Breast epithelium (tissue), 4 donors: ENCODE measurements at places on chromosomes 2 and 18. TPM values are rescaled to one million over a fixed set of nuclear protein-coding genes. Genes with fewer than 3 reads are reported as not detected.

- no peak overlapping the region for H3K4me3 ChIP-seq
- H3K4me1 ChIP-seq = no peaks in the 10 kb centered on the region
- H3K27ac ChIP-seq = peak overlapping the region; percentile 6
- no peak for DNase-seq
- H3K36me3 ChIP-seq = no peaks in the 10 kb centered on the region
Observed at GRCh38 chr2:28227498-28227897, 165.2 kb upstream of the FOSL2 start.

DNA sequence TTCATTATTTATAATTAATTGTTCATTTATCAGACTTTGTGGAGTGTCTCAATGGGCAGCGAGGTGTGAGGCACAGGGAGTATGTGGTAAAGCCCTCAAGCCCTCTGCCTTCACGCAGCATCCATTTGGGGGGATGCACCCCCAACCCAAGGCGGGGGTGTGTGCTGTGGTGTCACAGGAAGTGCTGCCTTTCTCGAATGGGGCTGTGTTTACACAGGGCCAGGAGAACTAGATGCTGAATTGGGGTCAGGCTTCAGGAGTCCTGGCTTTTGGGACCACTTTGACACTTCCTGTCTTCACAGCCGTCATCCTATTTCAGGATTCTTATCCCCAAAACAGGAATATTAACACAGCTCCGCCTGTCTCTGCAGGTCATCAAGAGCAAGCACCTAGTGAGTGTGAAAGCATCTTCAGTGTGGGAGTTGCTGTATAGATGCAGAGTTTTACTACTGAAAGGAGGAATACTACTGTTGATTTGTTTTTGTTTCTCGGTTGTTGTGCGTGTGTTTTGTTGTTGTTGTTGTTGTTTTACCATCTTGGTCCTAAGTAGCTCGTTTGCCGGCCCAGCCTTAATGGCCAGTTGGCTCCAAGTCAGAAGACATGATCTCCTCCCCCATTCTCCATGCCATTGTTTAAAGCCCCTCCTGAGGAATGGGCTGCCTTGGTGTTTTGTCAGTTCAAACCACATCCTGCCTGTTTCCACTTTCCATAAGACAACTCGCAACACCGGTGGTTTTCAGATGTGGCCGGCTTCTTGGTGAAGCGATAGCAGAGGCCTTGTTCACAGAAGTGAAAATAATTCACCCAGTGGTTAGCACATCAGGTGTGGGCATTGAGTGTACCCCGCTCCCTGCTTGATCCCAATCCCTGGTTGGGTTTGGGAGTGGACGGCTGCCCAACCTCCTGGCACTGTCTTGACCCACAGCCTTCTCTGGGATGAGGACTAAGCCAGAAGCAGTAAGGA is 221.3 kb downstream of the BCL2 start:
- H3K36me3 ChIP-seq = no peaks in the 10 kb centered on the region
- no peaks in the 10 kb centered on the region for H3K27me3 ChIP-seq
- H3K4me3 ChIP-seq = no peak overlapping the region
- no peaks in the 10 kb centered on the region for H3K4me1 ChIP-seq
- DNase-seq = no peak

- no peak for DNase-seq
- no peak overlapping the region for H3K4me3 ChIP-seq
- no peak overlapping the region for H3K27ac ChIP-seq
- no peaks in the 10 kb centered on the region for H3K27me3 ChIP-seq
- H3K4me1 ChIP-seq = no peaks in the 10 kb centered on the region
Observed at GRCh38 chr2:235560345-235560744, 66.5 kb downstream of the AGAP1 start.

GRCh38 chr2:161998857-161999256 is 75.2 kb downstream of the DPP4 start:
- no peak overlapping the region for H3K4me3 ChIP-seq
- no peaks in the 10 kb centered on the region for H3K27me3 ChIP-seq
- DNase-seq = no peak
- no peaks in the 10 kb centered on the region for H3K4me1 ChIP-seq
- no peaks in the 10 kb centered on the region for H3K36me3 ChIP-seq
- no peak overlapping the region for H3K27ac ChIP-seq

DNA sequence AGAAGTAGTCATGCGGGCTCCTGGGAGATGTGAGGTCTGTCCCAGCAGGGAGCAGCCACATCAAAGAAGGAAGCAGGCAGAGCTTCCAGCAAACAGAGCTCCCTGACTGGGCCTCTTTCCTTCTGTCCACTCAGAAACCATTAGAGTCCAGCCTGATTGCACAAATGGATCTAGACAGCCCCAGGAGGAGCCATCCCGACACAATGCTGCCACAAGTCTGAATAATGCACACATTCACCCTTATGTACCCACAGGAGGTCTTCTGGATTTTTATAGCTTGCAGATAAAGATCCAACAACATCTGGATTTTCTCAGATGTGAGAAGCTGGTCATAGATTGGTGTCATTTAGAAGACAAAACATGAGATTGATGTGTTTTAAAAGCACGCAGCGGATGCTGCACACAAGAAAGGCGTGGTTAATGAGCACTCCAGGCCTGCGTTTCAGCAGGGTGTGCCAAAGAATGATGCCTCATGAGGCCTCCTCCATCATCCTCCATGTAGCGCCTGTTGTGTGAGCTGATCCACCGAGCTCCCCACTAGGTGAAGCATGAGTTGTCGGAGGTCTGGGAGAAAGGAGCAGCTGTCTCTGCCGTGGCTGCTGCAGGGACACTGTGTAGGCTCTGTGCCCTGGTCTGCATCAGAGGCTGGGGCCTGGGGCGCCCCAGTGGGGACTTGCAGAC is 60.6 kb downstream of the MTCL1 start:
- no peaks in the 10 kb centered on the region for H3K36me3 ChIP-seq
- no peaks in the 10 kb centered on the region for H3K4me1 ChIP-seq
- DNase-seq = no peak
- no peak overlapping the region for H3K27ac ChIP-seq
- no peak overlapping the region for H3K4me3 ChIP-seq
- H3K27me3 ChIP-seq = no peaks in the 10 kb centered on the region

GRCh38 chr2:104852090-104852666 is 1.7 kb upstream of the POU3F3 start:
- H3K27me3 ChIP-seq = peaks cover 8% of the 10 kb centered on the region
- no peaks in the 10 kb centered on the region for H3K36me3 ChIP-seq
- H3K27ac ChIP-seq = no peak overlapping the region
- H3K4me3 ChIP-seq = peak overlapping the region; percentile 46
- no peak for DNase-seq

GRCh38 chr2:17052001-17052400 is 386.4 kb upstream of the CYRIA start:
- H3K4me1 ChIP-seq = no peaks in the 10 kb centered on the region
- no peaks in the 10 kb centered on the region for H3K27me3 ChIP-seq
- no peak overlapping the region for H3K4me3 ChIP-seq

DNA sequence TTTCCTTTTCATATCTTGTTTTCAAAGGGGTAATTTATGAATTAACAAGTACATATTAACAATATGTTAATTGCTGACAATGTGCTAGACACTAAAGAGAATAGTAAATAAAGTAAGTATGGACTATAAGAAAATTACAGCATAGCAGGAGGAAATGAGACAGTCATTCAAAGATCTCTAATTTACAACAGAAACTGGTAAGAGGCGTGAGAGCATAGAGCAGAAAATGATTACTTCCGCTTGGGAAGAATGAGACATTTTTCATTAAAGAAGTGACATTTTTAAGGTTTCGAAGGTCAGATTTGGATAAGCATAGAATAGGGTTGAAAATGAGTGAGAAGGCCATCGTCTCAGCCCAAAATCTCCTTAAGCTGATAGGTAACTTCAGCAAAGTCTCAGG is 184.4 kb upstream of the SESTD1 start:
- H3K36me3 ChIP-seq = no peaks in the 10 kb centered on the region
- no peaks in the 10 kb centered on the region for H3K27me3 ChIP-seq
- DNase-seq = no peak
- no peak overlapping the region for H3K4me3 ChIP-seq

DNA sequence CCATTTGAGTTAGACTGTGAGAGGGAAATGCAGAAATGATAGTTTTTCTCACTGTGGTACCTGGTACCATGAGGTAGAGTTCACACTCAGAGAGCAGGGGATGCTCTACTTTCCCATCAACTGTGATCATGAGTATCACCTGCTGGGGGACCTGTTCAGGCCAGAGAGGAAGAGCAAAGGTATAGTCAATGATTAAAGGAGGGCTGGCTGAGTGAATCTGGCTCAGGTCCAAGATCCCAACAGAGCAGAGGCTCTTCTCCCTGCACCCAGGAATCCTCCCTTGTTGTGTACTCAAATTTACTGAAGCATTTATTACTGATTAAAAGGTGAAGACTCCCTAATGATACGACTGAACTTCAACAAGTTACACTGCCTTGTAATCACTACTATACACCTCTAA is 104.6 kb upstream of the CHRNA1 start:
- DNase-seq = no peak
- H3K36me3 ChIP-seq = no peaks in the 10 kb centered on the region
- no peak overlapping the region for H3K27ac ChIP-seq
- H3K27me3 ChIP-seq = no peaks in the 10 kb centered on the region

DNA sequence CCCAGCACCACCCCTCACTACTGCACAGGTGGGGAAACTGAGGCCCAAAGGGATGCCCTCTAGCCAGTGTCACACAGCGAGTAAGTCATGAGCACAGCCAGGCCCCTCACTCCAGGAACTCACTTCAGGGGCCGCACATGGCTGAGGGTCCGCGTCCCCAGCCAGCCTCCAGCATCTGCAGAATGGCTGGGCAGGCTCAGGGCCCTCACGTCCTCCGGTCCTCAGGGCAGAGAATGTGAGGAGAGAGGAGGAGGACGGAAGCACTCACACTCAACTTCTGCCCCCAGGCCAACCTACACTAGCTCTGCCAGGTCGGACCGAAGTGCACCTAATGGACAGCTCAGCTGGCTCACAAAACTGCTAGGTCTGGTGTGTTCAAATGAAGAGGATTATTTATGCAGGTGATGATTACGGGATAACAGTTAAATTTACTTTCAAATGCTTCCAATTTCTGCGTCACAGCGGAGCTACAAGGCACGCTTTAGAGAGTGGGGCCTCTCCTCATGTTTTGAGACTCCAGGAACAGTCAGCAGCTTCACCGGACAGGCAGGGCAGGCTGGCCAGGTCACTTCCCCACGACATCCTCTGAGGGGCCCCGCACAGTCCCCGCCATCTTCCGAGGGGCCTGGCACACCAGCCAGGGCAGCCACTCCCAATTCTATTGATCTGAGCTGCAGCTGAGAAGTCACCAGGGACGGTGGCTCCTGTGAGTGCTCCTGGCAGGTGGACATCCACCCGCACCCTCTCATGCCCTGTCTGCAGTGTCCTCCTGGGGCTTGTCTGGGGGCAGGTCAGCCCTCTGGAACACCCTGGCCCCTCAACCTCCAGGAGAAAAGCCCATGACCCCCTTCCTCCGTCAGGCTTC is 26.5 kb downstream of the KIF1A start:
- no peaks in the 10 kb centered on the region for H3K4me1 ChIP-seq
- no peak overlapping the region for H3K27ac ChIP-seq
- peaks cover 24% of the 10 kb centered on the region for H3K27me3 ChIP-seq
- no peak overlapping the region for H3K4me3 ChIP-seq

- H3K27ac ChIP-seq = no peak overlapping the region
- H3K27me3 ChIP-seq = no peaks in the 10 kb centered on the region
- no peak for DNase-seq
- H3K36me3 ChIP-seq = no peaks in the 10 kb centered on the region
Observed at GRCh38 chr2:8620611-8621382, 61.1 kb upstream of the ID2 start.

- peak overlapping the region; percentile 65 for H3K27ac ChIP-seq
- no peak for DNase-seq
- H3K4me3 ChIP-seq = no peak overlapping the region
- H3K36me3 ChIP-seq = no peaks in the 10 kb centered on the region
Observed at GRCh38 chr2:55839182-55839819, 84.3 kb downstream of the EFEMP1 start.

DNA sequence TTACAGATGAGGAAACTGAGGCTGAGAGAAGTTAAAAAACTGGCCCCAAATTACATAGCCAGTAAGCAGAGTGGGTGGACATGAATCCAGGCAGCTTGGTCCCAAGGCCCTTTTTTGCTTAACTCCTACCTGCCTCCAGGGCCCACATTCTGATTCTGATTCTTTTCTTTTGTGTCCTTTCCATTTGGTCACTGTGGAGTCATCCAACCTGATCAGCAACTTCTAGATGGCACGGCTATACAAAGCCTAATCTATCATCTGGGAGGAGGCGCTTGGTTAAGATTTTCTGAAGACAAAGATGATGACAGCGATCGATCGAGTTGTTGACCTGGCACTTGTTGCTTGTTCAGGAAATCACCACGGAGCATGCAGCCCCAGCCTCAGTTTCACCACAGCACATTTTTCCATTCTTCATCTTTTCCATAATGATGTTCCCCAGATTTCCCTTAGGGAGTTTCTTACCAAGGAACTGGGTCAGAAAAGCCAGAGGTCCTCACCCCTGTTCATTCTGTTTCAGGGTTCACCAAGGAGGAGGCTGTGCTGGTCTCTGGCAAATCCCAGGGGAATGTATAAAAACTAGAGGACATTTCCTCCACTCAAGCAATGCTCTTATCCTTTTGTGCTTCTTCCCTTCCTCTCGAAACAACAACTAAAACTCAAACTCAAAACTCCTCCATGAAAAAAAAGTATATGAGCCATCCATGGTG is 6.9 kb upstream of the IGFBP2 start:
- DNase-seq = no peak
- H3K4me3 ChIP-seq = no peak overlapping the region
- H3K36me3 ChIP-seq = no peaks in the 10 kb centered on the region
- H3K27ac ChIP-seq = no peak overlapping the region

DNA sequence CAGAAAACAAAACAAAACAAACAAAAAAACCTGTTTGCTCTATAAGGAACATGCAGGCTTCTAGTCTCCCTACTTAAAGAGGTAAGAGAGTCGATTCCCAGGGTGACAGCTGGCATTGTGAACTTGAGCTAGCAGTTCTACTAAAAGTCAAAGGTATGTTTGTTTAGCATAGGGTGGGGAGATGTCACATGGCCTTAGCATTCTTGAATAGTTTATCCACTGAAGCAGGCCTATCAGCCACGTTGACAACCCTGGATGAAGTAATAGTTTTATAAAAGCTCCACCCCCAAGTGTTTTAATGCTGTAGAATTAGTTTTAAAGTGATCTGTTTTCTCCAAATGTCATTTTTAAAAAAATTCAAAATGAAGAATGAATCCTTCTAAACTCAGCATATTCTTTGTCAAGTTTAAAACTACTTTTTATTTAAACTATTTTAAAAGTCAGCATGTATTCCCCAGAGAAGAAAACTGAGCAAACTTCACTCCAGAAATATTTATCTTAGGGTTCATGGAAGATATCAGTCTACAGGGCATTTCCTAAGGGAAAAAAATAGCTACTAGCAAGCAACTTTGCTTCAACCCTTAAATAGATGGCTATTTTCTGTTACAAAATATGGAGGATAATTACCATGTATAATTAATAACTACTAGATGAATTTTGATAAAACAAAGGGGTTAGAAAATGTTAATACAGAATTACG is 1.7 kb downstream of the MYOM1 start:
- no peaks in the 10 kb centered on the region for H3K4me1 ChIP-seq
- H3K36me3 ChIP-seq = no peaks in the 10 kb centered on the region
- no peak for DNase-seq
- H3K4me3 ChIP-seq = no peak overlapping the region

GRCh38 chr2:215680605-215681598 is 245.0 kb upstream of the FN1 start:
- H3K36me3 ChIP-seq = no peaks in the 10 kb centered on the region
- H3K4me1 ChIP-seq = no peaks in the 10 kb centered on the region
- no peaks in the 10 kb centered on the region for H3K27me3 ChIP-seq
- peak; percentile 19 for DNase-seq
- no peak overlapping the region for H3K4me3 ChIP-seq

Gene POTEJ
- total RNA-seq = not detected

Gene GPR45
- total RNA-seq = not detected

Gene LOXHD1
- 1.6 TPM for total RNA-seq

Gene GCC2
- 97.6 TPM for total RNA-seq

Gene MARS2
- 11.9 TPM for total RNA-seq

Gene INHBB
- total RNA-seq = 42.3 TPM

Gene CCL20
- 6.7 TPM for total RNA-seq

Gene FASTKD2
- 52.7 TPM for total RNA-seq
